WTC11 (cell line): ENCODE measurements at places on chromosomes 7 and 10.

DNA sequence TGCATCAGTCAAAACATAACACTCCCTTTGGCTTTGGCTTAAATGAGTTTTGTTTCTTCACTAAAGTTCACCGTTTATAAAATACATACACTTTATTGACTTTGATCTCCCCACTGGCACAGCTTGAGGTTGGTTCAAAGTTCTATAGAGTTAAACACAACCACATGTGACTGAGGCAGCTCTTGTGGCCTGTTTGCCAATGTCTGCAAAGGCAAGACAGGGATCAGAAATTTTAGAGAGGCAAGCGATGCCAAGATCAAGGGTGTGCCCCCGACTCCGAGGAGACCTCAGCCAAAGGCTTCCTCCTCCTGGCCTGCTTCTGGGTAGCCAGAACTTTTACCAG lies 129.8 kb upstream of the JCAD start:
- DNase-seq, result no peak

- no peak for DNase-seq
Measured at GRCh38 chr10:46019569-46020343, 10.7 kb downstream of the NCOA4 start.

GRCh38 chr7:18387191-18387735 lies 108.3 kb upstream of the HDAC9 start:
- no peak for DNase-seq

- no peak for DNase-seq
Measured at GRCh38 chr7:149846436-149847046, 8.4 kb downstream of the ZNF862 start.

GRCh38 chr10:98572594-98572993 lies 125.9 kb upstream of the HPS1 start:
- no peak for DNase-seq

DNA sequence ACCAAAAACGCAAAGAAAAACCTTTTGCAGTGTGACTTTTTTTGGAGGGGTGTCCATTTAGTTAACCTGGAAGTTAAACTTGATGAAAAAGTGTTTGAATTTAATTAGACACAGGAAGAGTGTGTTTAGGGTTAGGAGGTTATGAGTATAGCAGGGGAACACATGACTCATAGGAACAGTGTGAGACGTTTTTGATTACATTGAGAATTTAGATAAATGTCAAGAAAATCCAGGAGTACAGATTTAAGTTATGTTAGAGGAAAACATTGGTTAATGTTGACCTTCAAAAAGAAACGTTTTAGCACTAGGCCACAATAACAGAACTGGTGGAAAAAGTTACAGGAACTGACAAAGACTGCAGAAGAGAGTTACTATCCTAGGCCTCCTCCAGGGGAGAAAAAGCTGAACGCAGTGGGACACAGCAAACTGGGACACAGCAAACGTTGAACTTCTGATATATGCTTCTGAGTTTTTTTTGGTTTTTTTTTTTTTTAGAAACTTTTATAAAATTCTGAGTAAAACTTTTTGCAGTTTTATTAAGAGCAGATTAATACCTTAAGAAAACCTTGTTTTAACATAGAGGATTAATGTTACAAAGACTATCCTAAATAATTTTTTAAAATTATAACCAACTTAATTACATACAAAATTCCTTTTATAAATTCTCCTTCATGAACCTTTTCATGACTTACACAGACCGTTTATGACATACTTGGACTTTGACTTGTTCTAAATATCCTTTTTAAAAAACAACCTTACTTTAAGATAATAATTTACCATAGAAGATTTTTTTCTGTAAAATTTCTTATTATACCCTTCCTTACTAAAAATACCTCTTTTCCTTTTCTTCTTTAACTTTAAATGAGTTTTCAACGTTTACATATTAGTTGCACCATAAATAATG lies 22.2 kb downstream of the LANCL2 start:
- no peak for DNase-seq

DNA sequence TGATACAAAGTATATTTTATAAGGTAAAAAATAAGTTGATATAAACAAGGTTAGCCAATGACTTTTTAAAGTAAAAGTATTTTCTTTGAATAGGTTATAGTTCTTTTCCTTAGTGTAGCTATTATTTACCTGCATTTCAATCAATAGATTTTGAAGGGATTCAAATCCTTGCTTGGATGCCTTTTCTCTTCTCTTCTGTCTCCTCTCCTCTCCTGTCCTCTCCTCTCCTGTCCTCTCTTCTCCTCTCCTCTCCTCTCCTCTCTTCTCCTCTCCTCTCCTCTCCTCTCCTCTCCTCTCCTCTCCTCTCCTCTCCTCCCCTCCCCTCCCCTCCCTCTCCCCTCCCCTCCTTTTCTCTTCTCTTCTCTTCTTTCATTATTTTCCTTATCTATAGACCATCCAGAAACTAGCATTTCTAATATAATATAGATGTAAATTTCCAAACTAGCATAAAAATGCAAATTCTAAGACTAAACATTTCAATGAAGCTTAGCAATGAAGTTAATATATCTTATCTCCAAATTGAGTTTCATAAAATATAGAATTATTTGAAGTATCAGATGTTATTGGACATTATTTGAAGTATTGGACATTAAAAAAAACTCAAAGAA lies 60.5 kb upstream of the PRKCQ start:
- no peak for DNase-seq

DNA sequence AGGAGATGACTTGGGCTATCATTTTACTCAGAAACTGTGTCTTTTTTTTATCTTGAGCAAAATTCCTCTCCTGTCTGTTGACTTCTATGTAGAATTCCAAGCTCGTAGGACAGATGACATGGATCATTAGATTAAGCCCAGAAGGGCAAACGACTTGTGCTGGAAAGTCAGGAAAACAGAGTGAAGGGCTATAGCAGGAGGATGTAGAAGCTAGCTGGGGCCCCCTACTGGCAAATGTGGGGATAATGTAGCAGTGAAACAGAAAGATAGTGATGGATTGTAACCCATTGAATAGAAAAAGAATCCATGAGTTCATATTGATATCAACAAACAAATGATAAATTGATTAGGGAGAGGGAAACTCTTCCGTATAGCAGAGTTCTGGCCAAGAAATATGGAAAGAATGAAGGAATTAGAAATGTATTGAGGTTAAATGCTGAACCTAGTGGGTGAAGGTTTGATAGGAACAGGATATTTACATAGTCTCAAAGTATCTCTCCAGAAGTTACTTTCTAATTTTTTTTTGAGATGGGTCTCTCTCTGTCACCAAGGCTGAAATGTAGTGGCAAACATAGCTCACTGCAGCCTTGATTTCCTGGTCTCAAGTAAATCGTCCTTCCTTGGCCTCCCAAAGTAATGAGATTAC lies 103.6 kb downstream of the LYZL1 start:
- DNase-seq, result peak; percentile 64

DNA sequence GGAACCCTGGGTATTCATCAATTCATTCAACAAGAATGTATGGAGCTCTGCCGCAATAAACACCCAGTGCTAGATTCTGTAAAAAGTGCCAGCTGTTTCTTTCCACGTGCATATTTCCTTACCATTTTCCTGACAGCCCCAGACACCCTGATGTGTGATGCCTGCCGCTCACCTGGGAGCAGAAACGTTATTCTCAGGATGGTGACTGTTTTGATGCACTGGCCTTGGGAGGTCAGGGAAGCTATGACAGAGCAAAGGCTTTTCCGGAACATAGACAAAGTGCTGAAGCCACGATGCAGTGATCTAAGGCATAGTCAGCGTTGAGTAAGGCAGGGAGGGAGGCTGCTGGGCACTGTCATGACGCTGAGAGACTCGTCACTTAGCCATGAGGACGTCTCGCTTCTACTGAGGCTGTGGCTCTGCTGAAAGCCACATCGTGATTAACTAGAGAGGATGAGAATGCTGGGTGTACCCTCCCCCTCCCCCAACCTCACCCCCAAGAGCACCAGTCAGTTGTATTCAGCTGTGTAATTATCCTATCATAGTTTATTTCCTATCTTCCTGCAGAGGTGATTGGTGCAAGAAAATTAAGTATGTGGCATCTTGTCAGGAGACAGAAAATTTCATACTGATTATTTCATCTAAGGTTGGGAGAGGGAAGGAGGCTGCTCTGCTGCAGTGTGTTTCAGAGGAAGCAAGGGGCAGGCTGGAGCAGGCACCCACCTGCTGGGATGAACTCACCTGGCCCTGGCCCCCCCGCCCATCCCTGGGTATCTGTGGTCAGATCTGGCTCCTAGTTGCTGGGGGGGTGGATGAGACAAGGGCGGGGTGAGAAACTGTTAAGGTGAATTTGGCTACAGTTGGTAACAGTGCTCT lies 48.8 kb upstream of the SMNDC1 start:
- DNase-seq, result peak; percentile 38

GRCh38 chr7:8134089-8134733 lies 127.8 kb downstream of the ICA1 start:
- DNase-seq, result no peak

DNA sequence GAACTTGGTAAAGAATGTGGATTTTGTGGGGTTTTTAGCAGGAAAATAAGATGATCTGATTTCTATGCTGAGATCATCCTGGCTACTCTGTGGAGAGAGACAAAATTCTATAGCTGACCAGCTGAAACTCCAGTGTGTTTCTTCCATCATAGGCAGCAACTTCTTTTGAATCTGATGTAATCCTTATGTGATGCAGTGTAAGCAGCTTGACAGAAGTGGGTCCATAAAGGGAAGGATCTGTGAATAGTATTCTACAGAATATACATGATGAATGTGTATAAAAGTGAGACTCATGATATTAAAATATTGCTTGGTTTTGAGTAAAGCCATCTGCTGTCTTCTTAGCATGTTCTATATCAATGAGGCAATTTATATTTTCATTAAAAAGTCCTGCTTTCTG lies 4.4 kb downstream of the MYO3A start:
- no peak for DNase-seq

DNA sequence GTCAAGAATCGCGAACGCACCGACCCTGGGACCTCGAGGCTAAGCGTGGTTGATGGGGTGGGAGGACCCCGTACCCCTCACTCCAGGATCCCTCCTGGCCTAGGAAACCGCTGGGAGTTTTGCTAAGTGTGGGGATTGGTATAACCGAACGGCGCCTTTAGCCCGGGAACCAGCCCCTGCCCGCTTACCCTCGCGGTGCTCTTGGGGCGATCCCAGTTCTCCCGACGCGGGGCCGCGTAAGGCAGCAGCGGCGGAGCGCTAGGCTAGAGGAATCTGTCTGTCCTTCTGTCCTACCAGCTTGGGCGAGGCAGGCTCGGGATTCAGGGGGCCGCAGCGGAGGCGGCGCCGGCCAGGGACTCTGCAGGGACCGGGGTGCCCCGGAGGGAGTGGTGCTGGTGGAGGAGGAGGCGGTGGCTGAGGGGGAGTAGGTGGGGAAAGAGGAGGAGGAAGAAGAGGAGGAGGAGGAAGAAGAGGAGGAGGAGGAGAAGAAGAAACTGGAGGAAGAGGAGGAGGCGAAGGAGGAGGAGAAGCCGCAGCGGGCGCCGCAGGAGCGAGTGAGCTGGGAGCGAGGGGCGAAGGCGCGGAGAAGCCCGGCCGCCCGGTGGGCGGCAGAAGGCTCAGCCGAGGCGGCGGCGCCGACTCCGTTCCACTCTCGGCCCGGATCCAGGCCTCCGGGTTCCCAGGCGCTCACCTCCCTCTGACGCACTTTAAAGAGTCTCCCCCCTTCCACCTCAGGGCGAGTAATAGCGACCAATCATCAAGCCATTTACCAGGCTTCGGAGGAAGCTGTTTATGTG lies 439 bp upstream of the EMX2 start:
- peak; percentile 86 for DNase-seq

DNA sequence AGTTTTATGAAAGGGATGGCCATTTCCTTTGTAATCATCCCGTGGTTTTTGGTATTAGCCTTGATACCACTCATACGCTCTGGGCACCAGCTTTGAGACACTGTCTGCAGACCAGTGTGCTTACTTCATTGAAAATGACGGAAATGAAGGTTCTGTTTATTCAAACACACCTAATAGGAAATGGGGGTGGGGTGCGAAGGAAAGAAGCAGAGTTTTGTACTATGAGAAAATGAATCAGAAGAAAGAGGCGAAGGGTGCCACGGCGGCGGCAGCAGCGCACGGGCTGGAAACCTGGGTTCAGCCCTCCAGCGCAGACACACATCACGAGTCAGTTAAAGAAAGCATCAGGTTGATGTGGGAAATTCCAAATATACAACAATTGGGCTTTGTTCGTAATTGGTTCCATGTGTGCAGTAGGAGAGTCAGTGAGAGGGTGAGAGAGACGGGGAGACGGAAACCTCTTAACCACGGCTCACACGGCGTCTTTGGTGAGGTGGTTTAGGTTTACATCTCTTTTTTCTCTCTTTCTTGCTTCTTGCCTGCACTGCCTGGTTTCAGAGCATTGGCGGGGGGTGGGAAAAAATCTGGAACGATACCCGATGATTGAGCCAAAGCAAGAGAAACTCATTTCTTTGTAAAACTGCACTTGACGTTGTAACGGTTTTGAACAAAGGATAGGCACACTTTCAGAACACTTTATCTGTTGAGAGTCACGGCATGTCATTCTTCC lies 321.2 kb downstream of the FRMD4A start:
- no peak for DNase-seq

GRCh38 chr7:155722118-155722517 lies 77.7 kb downstream of the RBM33 start:
- DNase-seq, result no peak

DNA sequence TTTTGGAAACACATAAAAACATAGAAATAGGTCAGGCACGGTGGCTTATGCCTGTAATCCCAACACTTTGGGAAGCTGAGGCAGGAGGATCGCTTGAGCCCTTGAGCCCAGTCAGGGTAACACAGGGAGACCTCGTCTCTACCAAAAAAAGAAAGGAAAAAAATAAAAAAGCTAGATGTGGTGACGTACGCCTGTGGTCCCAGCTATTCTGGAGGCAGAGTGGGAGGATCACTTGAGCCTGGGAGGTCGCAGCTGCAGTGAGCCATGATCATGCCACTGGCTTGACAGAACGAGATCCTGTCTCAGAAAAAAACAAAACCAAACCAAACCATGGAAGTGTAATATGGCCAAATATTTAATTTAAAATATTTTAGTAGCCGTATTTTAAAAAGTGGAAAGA lies 55.6 kb downstream of the MCU start:
- no peak for DNase-seq

DNA sequence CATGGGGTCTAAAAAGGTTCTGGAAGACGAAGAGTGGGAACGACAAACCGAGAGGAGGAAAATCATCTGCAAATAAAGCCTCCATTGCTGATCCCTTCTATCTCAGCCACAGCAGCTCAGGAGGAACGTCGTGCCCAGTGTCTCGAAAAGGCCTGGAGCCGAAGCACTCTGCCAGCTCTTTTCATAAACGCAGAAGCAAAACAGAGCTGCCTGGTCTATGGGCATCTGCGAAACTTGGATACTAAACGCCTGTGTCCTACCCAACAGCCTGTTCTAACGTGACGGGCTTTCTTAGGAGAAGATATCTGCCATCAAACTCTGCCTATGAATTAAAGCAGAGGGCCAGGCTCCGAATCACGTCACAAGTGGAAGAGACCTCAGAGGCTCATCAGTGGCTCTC lies 68.7 kb downstream of the GNA12 start:
- no peak for DNase-seq

DNA sequence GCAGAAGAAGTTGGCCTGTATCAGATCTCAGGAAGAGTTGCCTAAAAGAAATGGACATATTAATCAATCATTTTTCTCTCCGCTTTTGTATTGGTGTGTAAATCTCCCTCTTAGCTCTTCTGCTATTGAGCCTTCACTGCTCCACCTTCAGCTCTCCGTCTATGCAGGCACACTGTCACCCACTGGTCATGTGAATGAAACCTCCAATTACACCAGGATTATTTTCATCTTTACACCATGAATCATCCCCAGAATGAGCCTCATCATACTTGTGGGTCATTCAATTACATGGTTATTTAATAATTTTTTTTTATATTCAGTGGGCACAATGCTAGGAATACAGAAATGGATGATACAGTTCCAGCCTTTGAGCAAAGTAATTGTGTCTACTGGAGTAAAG lies 92.6 kb downstream of the LRRC4 start:
- no peak for DNase-seq
